WTC11 (cell line): ENCODE measurements at places on chromosomes 5 and 9.
A peak's percentile ranks its signal among the peaks of the same experiment; 100 is the strongest.

DNA sequence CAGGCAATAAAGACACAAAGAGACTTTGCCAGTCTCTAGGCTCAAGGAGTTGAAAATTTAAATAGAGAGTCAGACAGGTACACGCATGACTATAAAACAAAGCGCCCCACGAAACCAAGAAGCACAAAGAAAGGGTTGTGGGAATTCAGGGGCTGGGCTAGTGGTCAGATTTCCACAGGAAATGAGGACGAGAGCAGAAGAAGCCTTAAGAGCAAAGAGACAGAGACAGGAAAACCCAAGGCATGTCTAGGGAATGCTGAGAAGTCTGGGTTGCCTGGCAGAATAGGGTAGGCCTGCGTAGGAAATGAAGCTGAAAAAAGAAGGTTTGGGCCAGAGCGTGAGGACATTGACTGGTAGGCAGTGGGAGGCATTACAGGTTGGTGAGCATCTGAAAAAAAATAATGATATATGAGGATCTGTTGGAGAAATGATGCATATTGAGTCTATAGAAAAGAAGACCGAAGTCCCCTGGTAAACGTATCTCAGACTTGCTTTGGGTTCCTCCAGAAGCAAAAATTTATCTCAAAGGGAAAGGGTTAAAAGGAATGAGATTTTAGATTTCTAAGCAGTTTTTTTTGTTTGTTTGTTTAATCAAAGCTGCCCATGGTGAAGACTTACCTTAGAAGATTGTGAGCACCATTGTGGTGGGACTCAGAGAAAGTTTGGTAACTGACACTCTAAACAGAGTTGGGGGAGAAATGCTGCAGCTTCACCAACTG lies 51.8 kb downstream of the SLC1A3 start:
- DNase-seq = no peak

GRCh38 chr9:134063571-134064450 lies 4.0 kb downstream of the BRD3 start:
- no peak for DNase-seq

- no peak for DNase-seq
Measured at GRCh38 chr9:123465304-123465703, 109.3 kb downstream of the CRB2 start.

GRCh38 chr5:154972476-154973080 lies 31.7 kb downstream of the MRPL22 start:
- DNase-seq = peak; percentile 32

DNA sequence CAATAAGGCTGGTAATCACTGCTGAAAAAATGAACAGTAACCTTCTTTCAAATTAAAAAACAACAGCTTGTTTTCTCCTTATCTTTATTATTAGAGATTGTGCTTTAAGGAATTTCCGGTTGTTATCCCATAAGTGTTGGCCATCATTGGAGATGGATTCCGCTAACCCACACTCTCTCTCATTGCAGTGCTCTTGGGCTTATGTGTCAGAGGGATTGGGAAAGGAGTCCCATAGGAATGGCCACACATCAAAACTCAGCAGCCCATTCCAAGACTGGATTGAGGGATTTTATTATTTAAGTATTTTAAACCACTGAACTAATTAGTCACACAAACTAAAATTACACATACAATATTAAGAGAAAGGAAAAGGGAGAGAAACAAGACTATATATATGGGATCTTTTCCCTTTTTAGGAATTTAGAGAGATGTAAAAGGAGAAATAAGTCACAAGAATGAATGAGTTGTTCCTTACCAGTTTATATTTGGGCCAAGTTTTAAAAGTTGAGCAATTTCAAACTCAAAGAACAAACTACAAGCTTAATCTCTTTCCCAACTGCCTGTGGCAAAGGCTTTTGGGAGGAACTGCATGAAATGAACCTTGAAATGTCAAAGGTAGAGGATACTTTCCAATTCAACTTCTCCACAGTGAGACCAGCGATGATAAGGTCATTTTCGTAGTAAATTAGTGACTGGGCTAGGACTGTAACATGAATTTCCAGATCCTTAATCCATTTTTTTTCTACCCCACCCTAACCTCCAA lies 2.4 kb downstream of the SPINK6 start:
- no peak for DNase-seq

GRCh38 chr9:85716031-85716877 lies 25.5 kb downstream of the AGTPBP1 start:
- DNase-seq = no peak

DNA sequence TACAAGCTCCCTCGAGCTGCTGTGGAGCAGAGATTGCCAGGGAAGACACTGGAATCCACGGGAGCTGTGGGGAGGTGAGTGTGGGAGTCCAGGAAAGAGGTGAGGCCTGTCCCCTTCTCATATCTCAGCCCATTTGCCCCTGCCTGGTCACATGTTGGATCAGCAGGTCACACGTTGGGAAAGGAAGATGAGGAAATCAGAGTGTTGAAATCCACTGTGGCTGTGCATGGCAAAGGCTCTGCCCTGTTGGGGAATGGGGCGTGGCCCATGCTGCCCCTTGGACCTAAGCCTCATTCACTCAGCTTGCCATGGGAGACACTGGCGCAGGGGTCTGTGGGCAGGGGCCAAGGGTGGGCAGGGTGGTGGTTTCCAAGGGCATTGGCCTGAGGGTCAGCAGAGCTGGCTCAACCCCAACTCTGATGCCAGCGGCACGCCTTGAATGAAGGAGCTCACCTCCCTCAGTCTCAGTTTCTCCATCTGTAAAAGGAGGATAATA lies 85.4 kb upstream of the CPEB4 start:
- DNase-seq = no peak

- DNase-seq = no peak
Measured at GRCh38 chr5:108541836-108542235, 159.9 kb upstream of the FBXL17 start.

- DNase-seq = no peak
Measured at GRCh38 chr5:172156541-172156994, 31.5 kb downstream of the STK10 start.

DNA sequence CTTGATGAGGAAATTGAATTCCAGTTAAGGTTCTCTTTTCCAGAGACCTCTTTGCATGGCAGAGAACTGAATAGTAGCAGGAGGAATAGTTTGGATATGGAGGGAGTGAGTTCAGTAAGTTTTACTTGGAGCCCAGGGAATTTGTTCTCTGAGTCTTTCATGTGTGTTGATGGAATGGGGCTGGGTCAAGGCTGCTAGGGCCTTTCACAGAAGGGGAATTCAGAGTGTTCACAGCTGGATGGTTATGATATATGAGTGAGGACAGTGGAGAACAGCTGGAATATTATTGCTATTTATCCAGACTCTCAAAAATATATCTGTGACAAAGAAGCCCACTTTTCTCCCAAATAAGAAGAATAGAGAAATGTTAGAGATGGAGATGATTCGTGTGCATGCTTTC lies 372.8 kb downstream of the PLK2 start:
- DNase-seq = no peak

DNA sequence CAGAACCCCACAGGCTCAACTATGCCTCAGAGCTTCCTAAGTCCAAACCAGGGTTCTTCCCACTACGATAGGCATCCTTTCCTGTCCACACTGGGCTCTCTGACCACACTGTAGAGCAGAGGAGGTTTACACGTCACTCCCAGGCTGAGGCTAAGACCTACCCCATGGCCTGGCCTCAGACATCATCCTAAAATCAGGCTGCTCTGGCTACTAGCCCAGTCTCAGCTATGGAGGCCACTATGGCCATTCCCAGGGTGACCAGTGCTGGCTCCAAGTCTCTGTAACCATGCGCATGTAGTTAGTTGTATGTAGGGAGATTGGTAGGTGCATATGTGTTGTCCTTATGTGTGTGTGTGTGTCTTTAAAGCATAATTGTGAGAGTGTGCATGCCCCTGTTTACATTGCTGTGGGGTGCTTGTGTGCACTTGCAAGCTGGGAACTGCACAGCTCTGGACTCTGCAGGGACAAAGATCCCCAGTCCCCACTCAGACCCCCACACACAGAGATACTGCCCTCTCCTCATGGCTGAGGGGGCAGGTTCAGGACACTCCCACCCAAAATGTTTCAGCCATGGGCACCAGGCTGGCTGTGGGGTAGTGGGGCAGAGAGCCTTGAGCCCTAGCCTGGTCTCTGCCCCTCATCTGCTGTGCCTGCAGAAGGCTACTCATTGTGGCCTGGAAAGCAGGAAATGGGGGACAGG lies 12.3 kb downstream of the PDLIM4 start:
- DNase-seq = no peak

DNA sequence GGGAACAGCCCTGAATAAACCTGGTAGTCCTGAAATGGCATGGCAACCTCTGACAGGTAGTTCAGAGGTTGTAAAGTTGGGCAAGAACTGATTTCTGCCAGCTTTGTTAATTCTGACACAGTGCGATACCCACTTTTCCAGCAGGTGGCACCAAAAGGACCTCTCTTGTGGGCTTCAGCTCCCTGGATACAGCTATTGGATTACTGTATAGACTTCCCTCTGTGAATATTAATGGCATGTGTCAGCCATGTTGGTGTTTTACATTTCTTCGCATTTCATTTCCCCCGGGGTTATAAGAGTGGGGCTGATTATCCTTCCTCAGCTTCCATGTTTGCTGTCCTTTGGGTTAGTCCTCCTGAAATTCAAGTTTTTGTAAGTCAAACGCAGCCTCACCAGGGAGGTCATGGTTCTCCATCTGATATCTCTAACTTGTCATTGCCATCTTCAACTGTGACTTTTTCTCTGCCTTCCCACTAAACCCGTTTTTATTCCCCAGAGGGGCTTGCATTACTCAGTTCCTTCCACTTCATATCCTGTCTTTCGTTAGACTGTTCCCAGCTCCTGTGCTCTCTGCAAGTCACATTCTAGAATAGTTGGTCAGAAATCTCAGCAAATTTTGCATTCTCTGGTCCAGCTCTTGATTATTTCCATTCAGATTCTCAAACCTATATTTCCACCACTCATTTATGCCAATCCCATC lies 135.6 kb downstream of the LIFR start:
- DNase-seq = peak; percentile 54

DNA sequence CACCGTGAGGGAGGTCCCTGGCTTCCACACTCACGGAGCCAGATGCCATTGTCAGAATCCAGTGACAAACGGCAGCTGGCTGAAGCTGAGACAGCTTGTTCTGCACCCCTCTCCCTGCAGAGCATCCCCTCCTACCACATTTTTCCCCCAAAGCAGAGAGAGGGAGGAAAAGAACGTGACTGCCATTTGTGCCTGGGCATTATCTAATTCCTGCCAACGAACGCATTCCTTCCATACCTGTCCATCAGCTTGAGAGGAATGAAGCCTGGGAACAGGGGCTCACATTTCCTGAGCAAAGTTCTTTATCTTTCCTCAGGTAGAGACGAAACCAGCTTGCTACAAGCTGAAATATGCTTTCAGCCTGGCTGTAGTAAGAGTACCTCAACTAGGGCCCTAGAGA lies 175.4 kb downstream of the SLIT3 start:
- no peak for DNase-seq

DNA sequence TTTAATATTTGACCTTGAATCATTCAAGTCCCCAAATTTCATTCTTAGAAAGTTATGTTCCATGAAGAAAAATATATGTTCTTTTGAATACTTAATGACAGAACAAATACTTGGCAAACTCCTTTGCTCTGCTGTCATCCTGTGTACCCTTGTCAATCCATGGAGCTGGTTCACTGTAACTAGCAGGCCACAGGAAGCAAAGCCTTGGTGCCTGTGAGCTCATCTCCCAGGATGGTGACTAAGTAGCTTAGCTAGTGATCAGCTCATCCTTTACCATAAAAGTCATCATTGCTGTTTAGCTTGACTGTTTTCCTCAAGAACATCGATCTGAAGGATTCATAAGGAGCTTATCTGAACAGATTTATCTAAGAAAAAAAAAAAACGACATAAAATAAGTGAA lies 65.4 kb downstream of the WDR41 start:
- DNase-seq = no peak

DNA sequence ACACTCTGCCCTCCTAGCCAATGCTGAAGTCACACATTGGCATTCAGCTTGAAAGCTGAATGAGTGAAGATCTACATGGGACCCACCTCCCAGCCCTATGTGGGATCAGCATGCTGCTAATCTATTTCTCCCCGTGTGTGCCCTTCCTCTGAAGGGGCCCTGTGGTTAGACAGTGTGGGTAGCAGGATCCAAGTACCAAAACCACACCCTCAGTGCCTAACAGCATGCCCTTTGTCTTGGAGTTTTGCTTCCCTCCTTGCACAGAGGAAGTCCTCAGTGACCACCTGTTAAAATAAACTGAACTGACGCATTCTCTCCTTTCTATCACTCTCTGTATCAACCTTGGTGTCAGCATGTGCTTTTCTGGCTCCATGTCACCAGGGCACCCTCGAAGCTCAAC lies 25.0 kb downstream of the SH3TC2 start:
- no peak for DNase-seq

DNA sequence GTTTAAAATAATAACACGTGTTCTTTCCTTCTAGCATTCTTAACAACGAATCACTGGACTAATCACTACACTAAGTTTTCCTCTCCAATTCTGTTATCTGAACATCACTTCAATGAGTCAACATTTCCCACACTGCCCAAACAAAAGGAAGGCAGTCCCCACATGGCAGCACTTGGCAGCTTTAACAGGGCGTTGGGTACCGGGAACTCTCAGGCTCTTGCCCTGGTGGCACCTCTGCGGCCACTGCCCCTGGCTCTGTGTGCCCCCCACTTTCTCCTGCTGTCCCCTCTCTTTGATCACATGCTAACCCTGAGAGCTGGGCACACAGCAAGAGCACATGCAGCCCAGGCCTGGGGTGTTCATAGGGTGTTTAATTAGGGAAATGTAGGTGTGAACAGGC lies 15.7 kb downstream of the SLC6A3 start:
- DNase-seq = no peak

DNA sequence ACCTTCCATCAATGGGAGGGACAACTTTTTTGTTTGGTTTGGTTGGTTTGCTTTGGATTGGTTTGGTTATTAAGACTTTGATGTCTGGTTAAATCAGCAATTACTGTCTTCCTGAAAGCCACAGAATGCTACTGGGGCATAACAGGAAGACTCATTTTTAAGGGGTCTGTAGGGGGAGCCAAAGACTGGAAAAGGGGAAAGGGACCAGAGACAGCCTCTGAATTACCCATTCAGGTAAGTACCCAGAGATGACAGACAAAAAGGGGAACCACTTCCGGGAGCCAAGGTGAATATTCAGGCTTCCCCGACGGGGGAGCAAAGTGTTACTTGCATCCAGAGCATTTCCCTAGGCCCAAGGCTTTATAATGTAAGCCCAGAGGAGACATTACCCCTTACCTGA lies 4.6 kb upstream of the FEM1C start:
- DNase-seq = peak; percentile 51

- DNase-seq = peak; percentile 30
Measured at GRCh38 chr5:129904667-129905472, 605 bp downstream of the CHSY3 start.

- no peak for DNase-seq
Measured at GRCh38 chr9:134253606-134254205, 72.5 kb upstream of the RXRA start.

DNA sequence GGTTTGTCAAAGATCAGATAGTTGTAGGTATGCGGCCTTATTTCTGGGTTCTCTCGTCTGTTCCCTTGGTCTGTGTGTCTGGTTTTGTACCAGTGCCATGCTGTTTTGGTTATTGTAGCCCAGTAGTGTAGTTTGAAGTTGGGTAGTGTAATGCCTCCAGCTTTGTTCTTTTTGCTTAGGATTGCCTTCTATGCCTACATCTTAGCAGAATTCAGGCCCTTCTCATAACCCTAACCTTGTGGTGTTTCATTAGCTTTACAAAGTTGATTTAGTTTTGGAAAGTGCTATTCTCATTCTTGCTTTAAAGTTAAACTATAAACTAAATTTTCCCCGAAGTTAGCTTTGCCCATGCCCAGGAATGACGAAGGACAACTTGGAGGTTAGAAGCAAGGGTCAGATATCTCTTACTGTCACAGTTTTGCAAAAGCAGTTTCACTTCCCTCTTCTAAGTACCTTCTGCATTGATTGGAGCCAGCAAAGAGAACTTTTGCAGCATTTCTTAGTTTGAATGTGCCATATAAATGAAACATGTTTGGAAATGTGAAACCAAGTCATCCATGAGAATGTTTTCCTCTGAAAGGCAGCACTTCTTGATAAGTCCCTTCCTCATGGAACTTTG lies 274.3 kb upstream of the DMRT1 start:
- DNase-seq = no peak
